Activated CD4-positive, alpha-beta memory T cell treated with anti-CD3 and anti-CD28 coated beads for 36 hours (primary cell): ENCODE measurements at places on chromosomes 7 and 10. TPM values are rescaled to one million over a fixed set of nuclear protein-coding genes. Genes with fewer than 3 reads are reported as not detected.

The ZNF804B gene
- not detected for total RNA-seq

The SPDYE6 gene
- not detected for total RNA-seq

The ZNF425 gene
- 0.74 TPM for total RNA-seq

The PLEKHA8 gene
- 9.4 TPM for total RNA-seq

The TDRD1 gene
- 0.90 TPM for total RNA-seq

The SPACDR gene
- total RNA-seq: 3.5 TPM

The C10orf53 gene
- total RNA-seq: not detected

The HABP2 gene
- not detected for total RNA-seq

The CALML3 gene
- total RNA-seq: not detected

- DNase-seq: no peak
Observed at GRCh38 chr7:77691892-77692491, 4.3 kb upstream of the RSBN1L start.

GRCh38 chr10:112184379-112184778, 814 bp upstream of the GPAM start:
- no peak for DNase-seq

GRCh38 chr10:84166620-84167288, 6.8 kb upstream of the GPR15LG start:
- DNase-seq: no peak

- DNase-seq: no peak
Observed at GRCh38 chr7:77569514-77570232, 32.6 kb downstream of the PTPN12 start.

DNA sequence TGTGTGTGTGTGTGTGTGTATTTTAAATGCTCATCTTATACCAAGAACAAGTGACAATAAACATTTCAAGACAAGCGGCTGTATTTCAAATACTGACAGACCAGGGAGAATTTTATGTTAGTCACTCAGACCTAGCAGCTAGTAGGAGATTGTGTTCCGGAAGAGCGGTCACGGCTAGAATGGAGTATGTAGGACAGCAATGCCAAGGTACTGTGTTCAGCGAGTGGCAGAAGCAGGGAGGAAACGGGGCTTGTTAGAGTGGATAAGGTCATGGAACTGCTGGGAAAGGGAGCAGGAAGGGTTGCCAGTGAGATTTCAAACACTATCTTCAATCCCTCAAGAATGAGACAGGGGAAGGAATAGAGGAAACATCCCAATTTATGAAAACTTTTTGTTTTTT, 260.5 kb upstream of the PITRM1 start:
- no peak for DNase-seq

DNA sequence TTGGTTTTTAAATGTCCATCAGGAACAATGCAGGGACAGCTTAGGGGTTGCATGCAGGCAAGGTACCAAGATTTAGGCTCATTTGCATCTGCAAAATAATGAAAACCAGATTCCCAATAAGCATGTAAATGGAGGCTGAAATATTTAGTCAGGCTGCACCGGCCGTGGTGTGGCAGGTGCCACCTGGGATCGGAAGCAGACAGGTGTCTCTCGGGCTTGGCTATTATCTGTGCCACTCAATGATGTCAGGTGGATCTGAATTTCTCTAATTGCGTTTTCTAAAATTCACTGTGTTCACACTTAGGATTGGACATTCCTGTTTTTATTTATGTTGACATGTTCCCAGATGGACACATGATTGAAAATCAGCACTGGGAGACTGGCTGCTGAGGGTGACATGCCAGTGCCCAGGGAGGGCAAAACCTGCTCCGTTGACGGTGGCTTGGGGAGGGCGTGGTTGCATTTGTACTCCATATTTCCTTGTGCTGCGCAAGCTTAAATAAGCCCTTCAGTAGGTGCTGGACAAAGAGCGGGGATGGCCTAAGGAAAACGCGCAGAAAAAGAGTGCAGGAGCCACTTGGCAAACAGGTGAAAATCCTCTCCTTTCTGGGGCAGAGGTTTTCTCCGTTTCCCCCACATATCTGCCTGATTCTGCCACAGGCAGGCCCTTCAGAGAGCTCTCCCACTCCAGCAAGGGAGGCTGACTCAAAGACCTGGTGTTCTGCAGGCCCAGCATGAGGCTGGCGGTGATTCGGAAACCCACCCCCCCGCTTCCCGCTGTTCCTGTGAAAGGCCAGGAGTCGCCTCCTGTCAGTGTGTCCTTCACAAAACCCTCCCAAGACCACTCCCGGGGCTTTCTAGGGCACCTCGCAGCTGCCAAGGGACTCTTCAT, 142.5 kb downstream of the WDR37 start:
- DNase-seq: no peak

DNA sequence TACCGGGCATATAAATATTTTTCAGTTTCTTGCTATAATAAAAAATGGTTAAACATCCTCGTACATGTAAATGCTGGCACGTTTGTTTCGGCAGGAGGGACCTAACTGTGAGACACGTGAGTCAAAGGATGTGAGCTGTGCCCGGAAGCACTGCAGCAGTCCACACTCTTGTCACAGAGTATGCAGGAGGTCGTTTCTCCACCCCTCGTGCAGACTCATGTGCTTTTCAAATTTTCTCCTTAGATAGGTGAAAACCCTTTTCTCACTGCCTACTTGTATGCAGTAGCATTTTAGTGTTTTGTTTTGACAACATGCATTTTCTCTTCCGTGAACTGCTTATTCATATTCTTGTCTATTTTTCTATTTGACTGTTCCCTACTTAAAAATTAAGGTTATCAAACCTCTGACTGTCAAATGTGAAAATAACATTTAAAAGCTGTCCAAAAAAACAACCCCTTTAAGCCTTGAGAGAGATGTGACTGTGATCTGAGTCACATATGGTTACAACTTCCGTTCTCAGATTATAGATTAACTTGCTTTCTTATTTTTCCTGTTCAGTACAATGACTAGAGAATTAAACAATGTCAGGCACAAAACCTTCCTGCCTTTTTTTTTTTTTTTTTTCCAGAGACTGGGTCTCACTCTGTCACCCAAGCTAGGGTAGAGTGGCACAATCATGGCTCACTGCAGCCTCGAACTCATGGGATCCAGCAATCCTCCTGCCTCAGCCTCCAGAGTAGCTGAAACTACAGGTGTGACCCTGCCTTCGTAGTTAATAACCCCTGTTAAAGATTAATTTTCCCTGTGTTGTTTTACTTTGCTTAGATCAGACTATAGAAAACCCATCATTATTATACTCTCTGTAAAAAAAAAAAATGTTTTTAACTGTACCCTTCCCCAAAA, 45.1 kb downstream of the DPY19L1 start:
- peak; percentile 81 for DNase-seq

DNA sequence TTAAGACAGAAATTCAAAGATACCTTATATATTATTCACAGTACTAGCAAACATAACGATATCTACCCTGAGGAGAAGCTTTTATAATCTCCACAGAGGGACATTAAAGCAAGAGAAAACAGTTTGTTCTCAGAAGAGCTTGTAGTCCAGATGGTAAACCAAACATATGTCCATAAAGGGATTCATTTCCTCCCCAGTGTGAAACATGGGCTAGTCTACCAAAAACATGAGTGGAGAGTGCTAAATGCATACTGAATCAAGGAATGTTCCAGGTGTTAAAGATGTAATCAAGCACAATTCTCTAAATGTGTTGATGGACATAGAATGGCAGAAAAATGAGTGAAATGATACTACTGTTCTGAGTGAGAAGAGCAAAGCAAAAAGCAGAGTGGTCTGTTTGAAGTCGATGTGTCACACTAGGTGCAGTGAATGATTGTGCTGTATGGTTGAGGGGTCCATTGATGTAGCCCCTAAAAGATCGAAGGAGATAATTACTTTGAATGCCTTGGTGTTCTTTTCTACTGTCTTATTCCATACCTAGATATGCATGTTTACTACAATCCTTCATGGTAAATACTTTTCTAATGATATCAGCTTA, 25.3 kb downstream of the BCAP29 start:
- no peak for DNase-seq

- DNase-seq: no peak
Observed at GRCh38 chr7:91827169-91827568, 53.3 kb downstream of the MTERF1 start.

GRCh38 chr10:128571745-128572144, 445.5 kb upstream of the MKI67 start:
- DNase-seq: no peak

- no peak for DNase-seq
Observed at GRCh38 chr10:120475844-120476791, 19.1 kb downstream of the PLPP4 start.

DNA sequence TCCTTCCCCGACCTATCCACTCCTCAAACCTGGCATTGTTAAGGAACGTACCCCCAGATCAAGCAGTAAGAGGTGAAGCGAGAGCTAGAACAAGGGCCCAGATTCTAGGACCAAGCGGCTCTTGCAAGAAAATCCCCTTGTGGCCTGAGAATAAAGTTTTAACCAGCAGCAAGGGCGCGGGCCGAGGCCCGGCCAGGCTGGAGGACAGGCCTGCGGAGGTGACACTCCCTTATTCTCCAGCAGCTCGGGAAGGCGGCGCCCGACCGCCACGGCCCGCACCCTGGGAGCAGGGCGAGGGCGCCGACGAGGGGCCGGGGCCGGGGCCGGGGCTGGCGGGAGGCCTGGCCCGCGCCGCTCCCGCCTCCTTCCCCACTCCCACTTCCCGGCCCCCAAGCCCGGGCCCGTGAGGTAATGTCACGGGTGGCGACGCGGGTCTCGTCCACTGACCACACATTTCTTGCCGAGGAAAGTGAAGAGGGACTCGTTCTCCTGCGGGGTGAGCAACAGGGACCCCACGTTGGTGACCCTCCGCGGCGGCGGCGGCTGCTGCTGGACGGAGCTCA, 551 bp downstream of the WASL start:
- peak; percentile 49 for DNase-seq

DNA sequence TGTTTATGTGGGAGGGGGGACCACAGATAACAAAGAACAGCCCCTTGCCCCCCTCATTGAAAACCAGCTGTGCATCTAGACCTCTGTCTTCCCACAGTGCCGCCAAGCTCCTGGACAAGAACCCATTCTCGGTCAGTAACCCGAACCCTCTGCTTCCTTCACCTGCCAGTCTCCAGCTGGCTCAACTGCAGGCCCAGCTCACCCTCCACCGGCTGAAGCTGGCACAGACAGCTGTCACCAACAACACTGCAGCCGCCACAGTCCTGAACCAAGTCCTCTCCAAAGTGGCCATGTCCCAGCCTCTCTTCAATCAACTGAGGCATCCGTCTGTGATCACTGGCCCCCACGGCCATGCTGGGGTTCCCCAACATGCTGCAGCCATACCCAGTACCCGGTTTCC, 91.0 kb upstream of the PDCD4 start:
- no peak for DNase-seq

- DNase-seq: no peak
Observed at GRCh38 chr7:69429911-69430383, 168.3 kb upstream of the AUTS2 start.

DNA sequence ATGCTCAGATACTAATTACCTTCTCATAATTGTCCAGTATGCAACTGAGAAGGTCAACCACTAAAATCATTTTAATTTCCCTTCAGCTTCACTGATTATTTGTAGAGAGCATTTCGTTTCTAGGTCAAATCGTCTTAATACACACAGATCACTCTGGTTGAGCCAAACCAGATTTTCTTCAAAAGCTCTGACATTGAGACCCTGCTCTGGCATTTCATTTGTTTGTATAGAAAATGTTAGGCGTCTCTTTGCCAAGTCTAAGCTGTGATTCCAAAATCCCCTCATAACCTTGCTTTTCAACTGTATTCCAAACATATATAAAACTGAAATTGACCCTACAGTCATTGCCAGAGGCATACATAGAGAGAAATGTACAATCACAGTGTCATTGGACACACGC, 520.0 kb downstream of the CNTNAP2 start:
- no peak for DNase-seq

GRCh38 chr7:30652132-30652531, 30.1 kb downstream of the CRHR2 start:
- peak; percentile 3 for DNase-seq

DNA sequence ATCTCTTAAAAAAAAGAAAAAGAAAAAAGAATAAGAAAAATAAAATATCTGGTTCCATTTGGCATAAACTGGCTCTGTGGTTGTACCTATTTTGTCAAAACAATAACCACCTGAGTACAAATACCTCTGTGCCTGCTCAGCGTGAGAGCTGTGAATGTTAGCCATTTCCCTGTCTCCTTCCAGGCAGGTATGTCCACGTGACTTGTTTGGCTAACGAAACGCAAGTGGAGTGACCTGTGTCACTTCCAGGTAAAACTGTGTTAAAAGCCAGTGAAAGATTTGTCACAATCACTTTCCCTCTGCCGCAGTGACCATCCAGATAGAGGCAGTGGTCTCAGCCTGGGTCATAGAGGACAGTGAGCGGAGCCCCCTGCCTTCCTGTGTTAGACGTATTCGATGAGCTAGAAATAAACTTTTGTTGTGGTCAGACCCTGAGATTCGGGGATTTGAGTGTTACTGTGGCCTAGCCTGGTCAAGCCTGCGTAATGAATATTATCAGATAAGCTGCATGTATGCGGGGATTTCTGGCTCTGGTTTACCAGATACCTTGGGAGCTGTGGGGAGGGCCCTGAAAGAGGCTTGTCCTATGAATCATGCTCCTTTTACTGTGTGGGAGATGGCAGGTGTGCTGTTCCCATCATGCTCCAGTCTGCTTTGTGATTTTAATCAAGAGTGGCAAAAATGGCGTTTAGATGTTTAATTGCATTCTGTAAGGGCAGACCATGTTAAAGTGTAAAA, 3.8 kb downstream of the PTER start:
- peak; percentile 53 for DNase-seq
